ENCODE measurements at places on chromosomes 2 and 18. TPM values are rescaled to one million over a fixed set of nuclear protein-coding genes. Genes with fewer than 3 reads are reported as not detected.

GRCh38 chr2:190628591-190629319 is 20.1 kb upstream of the NAB1 start:
- peak overlapping the region; percentile 80 for H3K4me3 ChIP-seq
- H3K4me1 ChIP-seq, result peaks cover 12% of the 10 kb centered on the region
- no peaks in the 10 kb centered on the region for H3K27me3 ChIP-seq
- H3K27ac ChIP-seq, result no peak overlapping the region
- DNase-seq, result no peak

Gene RUFY4
- 1.2 TPM for total RNA-seq

Gene NCOA1
- 15.4 TPM for total RNA-seq

DNA sequence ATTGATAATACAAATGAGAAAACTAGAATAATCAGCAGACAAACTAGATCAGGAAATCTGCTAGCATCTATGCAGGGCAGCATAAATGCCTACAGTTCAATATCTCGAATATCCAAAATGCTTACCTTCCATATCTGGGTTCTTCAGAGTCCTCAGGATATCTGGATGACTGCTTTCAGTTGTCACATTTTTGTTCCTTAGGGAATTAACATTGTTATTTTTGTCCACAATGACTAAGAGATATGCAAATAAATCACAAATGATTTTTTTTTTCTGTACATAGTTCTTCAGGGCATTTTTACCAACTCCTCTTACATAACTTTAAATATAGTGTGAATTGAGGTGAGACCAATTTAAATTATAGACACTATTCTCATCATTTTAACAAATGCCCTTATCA is 80.9 kb downstream of the AQP4 start:
- no peak overlapping the region for H3K27ac ChIP-seq
- DNase-seq, result no peak
- H3K4me1 ChIP-seq, result no peaks in the 10 kb centered on the region

GRCh38 chr2:144448389-144449027 is 71.4 kb downstream of the ZEB2 start:
- H3K27ac ChIP-seq, result no peak overlapping the region
- no peak overlapping the region for H3K4me3 ChIP-seq
- no peak for DNase-seq
- peaks cover 11% of the 10 kb centered on the region for H3K4me1 ChIP-seq
- H3K36me3 ChIP-seq, result no peaks in the 10 kb centered on the region

- H3K27me3 ChIP-seq, result no peaks in the 10 kb centered on the region
- no peak overlapping the region for H3K4me3 ChIP-seq
- no peak overlapping the region for H3K27ac ChIP-seq
- DNase-seq, result no peak
Measured at GRCh38 chr2:100990166-100990565, 11.9 kb upstream of the RPL31 start.

- H3K27ac ChIP-seq, result no peak overlapping the region
- H3K27me3 ChIP-seq, result peaks cover 8% of the 10 kb centered on the region
- H3K4me3 ChIP-seq, result no peak overlapping the region
- H3K36me3 ChIP-seq, result no peaks in the 10 kb centered on the region
Measured at GRCh38 chr2:173749315-173749714, 215.9 kb downstream of the SP3 start.

Gene POMC
- total RNA-seq, result 4.8 TPM

Gene ALLC
- total RNA-seq, result not detected

DNA sequence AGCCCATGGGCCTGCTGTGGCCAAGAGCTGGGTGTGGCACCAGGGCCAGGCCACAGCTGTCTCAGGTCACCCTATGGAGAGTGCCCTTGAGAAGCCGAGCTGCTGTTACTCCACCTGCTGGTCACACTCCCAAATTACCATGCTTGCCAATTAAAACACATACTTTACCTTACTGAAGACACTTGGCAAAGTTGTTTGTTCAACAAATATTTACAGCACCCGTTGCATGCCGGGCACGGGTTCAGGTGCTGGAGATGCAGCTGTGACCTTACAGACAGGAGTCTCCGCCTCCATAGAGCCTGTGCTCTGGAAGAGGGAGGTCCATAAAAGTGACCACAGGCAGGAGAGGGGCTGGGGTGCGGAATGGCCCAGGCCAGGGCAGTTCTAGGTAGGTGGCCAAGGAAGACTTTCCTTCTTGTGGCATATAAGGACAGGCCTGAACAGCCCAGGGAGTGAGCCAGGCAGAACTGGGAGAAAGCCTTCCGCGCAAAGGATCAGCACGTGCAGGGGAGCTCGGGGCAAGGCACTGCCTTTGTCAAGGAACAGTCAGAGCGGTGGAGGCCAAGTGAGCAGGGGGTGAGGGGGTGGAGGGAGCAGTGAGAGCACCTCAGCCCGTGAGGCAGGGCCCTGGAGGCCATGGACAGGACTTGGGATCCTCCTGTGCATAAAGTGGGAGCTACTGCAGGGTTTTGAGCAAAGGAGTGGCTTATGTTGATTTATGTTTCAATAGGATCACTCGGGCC is 23.6 kb upstream of the RBM44 start:
- H3K4me3 ChIP-seq, result no peak overlapping the region
- H3K36me3 ChIP-seq, result peaks cover 58% of the 10 kb centered on the region
- H3K4me1 ChIP-seq, result no peaks in the 10 kb centered on the region

Gene NPAS2
- total RNA-seq, result 5.9 TPM

- no peaks in the 10 kb centered on the region for H3K4me1 ChIP-seq
- no peak overlapping the region for H3K27ac ChIP-seq
- H3K4me3 ChIP-seq, result no peak overlapping the region
- no peak for DNase-seq
- H3K27me3 ChIP-seq, result no peaks in the 10 kb centered on the region
Measured at GRCh38 chr18:73136134-73136533, 268.3 kb upstream of the NETO1 start.

Gene RAB12
- total RNA-seq, result 11.9 TPM

Gene FAHD2B
- 28.1 TPM for total RNA-seq

DNA sequence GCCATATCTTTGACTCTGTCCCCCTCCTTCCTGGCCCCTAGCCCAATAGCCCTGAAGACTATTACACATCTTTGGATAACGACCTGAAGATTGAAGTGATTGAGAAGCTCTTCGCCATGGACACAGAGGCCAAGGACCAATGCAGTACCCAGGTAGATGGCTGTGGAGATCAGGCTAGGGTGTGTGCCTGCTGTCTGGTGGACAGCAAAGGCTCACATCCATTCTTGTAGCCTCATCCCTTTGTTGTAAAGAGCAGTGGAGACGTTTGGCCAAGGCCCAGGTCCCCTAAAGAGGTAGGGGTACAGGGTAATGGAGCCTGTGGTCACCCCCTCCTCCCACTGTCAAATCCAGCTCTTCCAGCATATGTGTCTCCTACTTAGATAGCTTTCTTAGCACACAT is 81.4 kb downstream of the EPAS1 start:
- H3K4me3 ChIP-seq, result no peak overlapping the region
- no peaks in the 10 kb centered on the region for H3K4me1 ChIP-seq
- no peaks in the 10 kb centered on the region for H3K27me3 ChIP-seq
- H3K36me3 ChIP-seq, result no peaks in the 10 kb centered on the region

- no peaks in the 10 kb centered on the region for H3K4me1 ChIP-seq
- no peak for DNase-seq
- peaks cover 3% of the 10 kb centered on the region for H3K27me3 ChIP-seq
- no peak overlapping the region for H3K4me3 ChIP-seq
- H3K27ac ChIP-seq, result no peak overlapping the region
Measured at GRCh38 chr2:183291436-183291835, 167.2 kb downstream of the NUP35 start.

Gene VSNL1
- total RNA-seq, result not detected

DNA sequence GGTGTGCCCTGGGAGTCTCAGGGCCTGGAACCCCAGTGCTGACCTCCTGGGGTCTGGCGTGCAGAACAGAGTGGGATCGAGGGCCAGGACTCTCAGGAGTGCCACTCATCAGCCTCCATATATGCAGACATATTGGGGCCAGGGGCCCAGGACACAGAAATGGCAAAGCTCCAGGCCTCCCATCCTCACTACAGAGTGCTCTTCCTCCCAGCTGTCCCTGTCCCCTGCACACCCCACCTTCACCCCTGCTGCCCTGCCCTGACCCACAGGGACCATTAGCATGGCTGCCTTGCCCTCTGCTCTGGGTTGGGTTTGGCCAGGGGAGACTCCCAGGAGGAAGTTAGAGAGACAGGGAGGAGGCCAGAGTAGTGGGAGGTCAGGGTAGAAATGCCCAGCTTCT is 2.8 kb downstream of the TEX51 start:
- DNase-seq, result no peak
- no peak overlapping the region for H3K27ac ChIP-seq
- peaks cover 5% of the 10 kb centered on the region for H3K27me3 ChIP-seq

GRCh38 chr2:7024261-7024660 is 107.0 kb downstream of the RNF144A start:
- H3K27ac ChIP-seq, result no peak overlapping the region
- H3K27me3 ChIP-seq, result no peaks in the 10 kb centered on the region
- no peak for DNase-seq
- H3K4me3 ChIP-seq, result no peak overlapping the region
- peaks cover 35% of the 10 kb centered on the region for H3K36me3 ChIP-seq

DNA sequence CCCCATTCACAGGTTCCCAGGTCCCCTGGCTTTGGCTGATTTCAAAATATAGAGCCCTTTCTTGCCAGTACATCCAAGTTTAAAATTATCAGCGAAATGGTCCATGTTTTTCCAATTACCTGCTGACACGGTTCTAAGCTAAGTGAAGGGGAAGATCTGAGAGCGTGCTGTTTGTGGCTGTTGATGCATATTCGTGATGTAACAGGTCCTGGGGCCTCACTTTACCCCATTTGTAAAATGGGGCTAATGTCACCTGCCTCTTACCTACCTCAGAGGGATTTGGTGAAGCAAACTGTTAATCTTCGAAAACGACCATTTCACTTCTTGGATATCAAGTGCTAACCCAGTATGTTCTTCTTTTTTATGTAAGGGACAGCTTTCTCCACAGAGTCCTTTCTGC is 33.0 kb downstream of the SLC1A4 start:
- H3K36me3 ChIP-seq, result peaks cover 25% of the 10 kb centered on the region
- H3K27me3 ChIP-seq, result no peaks in the 10 kb centered on the region
- DNase-seq, result no peak
- no peak overlapping the region for H3K4me3 ChIP-seq
- no peak overlapping the region for H3K27ac ChIP-seq
- H3K4me1 ChIP-seq, result no peaks in the 10 kb centered on the region

DNA sequence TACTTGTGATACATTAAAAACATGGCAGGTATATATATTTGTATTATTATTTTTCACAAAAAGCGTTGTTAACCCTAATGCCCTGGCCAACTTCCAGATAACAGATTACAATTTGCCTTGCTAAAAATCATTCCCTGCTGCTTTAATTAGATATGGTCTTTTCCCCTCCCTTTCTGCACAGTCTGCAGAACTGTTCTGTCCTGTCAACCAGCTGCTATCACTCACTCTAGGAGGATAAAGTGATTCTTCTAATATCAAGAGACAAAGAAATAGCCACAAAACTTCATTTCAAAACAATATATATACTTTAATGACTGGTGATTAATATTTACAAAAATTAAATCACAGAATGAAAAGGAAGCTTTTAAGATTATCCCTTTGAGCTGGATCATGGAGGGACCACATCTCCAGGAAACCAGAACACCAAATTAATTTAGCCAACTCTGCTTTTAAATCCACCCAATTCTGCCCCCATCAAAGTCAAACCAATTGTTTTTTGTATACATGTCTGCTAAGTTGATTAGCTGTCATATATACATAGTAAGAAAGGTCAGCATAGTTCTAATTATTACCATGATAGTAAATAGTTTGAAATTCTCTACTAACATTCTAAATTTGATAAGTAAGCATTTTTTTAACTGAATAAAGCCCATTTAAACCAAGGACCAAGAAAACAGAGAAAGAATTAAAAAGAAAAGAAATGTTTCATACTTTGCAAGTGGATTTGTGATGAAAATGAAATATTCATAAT is 55.7 kb downstream of the RND3 start:
- no peak for DNase-seq
- no peak overlapping the region for H3K4me3 ChIP-seq
- H3K36me3 ChIP-seq, result no peaks in the 10 kb centered on the region
- H3K27ac ChIP-seq, result no peak overlapping the region

DNA sequence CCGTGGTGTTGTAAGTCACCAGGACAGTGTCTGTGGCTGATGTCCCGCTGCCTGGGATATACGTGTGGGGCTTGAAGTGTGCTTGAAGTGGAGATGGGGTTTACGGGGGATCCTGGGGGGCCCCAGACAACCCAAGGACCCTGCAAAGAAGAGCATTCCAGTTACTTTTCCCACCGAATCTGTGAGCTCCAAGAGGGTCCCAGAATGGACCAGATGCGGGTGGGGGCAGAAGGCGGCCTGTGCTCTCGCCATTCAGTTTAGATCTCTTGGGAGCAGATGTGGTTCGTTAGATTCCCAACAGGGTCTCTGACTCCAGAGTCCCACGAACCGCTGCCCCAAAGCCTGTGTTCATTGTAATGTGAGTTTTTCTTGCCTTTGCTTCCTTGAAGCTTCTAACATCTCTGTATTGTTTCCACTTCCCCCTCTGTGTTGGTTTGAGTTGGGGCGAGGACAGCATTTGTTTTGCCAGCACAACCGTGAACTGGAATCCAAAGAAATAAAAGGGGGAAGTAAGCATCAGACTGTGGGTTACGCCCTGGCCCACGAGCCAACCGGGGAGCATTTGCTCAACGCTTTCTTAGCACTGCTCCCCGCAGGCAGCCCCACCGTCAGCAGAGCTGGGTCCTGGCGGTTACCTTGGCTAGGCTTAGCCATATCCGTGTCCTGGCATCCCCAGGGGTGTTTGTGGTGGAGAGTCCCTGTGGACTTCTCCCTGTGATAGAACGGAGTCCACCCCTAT is 92.1 kb downstream of the SH3BP4 start:
- peaks cover 19% of the 10 kb centered on the region for H3K27me3 ChIP-seq
- H3K36me3 ChIP-seq, result no peaks in the 10 kb centered on the region
- DNase-seq, result no peak
- H3K4me1 ChIP-seq, result peaks cover 11% of the 10 kb centered on the region
- H3K4me3 ChIP-seq, result no peak overlapping the region
- no peak overlapping the region for H3K27ac ChIP-seq

DNA sequence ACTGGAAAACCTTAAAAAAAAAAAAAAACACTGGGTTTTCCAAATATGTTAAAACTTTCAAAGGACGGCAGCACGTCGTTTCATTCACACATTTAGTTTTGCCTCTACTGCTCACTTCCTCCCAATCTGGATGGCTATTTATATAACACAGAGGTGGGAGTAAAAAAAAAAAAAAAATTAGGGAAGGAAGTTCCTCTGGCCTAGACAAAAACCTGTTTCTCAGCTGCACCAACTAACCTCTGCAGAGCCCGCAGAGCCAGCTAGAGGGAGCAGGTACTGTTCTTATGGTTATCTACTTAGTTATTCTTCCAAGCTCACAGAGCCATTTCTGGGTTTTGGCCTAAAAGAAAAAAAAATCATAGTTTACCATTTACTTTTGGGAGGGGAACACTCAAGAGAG is 28.1 kb downstream of the SLC1A4 start:
- peaks cover 34% of the 10 kb centered on the region for H3K36me3 ChIP-seq
- H3K4me1 ChIP-seq, result no peaks in the 10 kb centered on the region
- no peak overlapping the region for H3K4me3 ChIP-seq
- no peak overlapping the region for H3K27ac ChIP-seq

- peaks cover 7% of the 10 kb centered on the region for H3K4me1 ChIP-seq
- no peak for DNase-seq
- no peak overlapping the region for H3K27ac ChIP-seq
- no peaks in the 10 kb centered on the region for H3K27me3 ChIP-seq
- H3K4me3 ChIP-seq, result no peak overlapping the region
Measured at GRCh38 chr2:10266133-10266620, 36.5 kb upstream of the HPCAL1 start.

GRCh38 chr18:39667905-39668304 is 2102.3 kb upstream of the CELF4 start:
- DNase-seq, result no peak
- H3K36me3 ChIP-seq, result no peaks in the 10 kb centered on the region
- no peaks in the 10 kb centered on the region for H3K27me3 ChIP-seq
- H3K27ac ChIP-seq, result no peak overlapping the region
